Caki2 (cell line): ENCODE measurements at places on chromosomes 13 and 19.
A peak's percentile ranks its signal among the peaks of the same experiment; 100 is the strongest.

DNA sequence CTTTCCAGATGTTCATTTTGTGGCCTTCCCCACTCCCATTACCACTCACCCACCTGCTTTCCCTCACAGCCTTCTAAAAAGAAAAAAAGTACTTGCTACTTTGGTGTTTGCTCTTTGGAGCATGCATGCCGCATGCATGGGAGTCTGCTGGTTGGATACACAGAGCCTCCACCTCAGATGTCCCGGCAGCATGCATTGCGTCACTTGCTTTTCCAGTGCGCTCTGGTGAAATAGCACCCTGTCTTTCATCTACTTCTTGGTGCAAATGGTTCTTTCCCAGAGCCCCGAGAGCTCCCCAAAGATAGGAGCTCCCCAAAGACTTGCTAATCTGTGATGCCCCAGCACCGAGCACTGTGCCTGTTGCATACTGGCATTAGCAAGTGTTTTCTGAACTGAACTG, 333.2 kb upstream of the ZNF507 start:
- no peak for DNase-seq

- no peak for DNase-seq
These were observed 155.8 kb upstream of the FNDC3A start for GRCh38 chr13:48819899-48820298.

DNA sequence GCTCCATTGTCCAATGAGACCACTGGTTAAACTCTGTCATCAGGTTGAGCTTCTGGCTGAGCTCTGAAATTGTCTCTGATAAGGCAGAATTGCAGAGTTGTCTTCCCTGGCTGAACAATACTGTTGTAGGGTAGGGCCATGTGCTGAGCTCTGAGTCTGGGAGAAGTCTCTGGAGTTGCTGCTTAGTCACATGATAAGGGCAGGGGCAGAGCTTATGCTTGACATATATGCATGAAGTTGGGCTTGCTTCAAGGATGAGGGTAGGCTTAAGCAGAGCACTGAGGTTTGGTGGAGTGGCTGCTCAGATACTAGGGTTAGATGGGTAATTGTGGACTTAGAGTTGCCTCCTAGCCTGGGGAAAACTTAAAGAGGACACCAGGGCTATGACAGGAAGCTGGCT, 946.3 kb upstream of the MIR17HG start:
- no peak for DNase-seq

- no peak for DNase-seq
These were observed 22.2 kb downstream of the GPR42 start for GRCh38 chr19:35392742-35393715.

DNA sequence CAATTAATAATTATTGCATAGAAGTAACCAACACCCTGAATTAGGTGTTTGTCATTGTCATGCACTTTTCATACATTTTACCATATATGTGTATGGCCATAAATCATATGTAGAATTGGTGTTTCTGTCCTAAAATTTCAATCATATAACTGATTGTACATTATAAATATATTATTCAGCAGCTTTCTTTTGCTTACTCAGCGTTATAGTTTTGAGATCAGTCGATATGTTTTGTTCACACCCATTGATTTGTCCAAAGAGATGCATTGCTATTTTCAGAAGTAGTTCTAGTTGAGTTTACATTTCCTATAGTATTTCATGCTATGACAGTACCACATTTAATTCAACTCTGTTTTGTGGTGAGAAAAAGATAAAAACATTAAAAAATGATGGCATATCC, 50.5 kb upstream of the PARP4 start:
- DNase-seq: no peak

DNA sequence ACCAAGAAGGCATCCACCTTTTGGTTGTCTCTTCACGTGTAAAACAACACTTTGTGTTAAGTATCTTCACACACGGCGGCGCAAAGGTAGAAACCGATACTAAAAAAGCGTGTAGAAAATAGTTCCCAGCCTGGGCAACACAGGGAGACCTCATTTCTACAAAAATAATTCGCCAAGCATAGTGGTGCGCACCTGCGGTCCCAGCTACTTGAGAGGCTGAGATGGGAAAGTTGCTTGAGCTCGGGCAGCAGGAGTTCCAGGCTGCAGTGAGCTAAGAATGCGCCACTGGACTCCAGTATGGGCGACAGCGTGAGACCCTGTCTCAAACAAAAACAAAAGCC, 573 bp upstream of the ERCC5 start:
- DNase-seq: no peak

GRCh38 chr13:33119856-33120543, 103.8 kb downstream of the KL start:
- no peak for DNase-seq

DNA sequence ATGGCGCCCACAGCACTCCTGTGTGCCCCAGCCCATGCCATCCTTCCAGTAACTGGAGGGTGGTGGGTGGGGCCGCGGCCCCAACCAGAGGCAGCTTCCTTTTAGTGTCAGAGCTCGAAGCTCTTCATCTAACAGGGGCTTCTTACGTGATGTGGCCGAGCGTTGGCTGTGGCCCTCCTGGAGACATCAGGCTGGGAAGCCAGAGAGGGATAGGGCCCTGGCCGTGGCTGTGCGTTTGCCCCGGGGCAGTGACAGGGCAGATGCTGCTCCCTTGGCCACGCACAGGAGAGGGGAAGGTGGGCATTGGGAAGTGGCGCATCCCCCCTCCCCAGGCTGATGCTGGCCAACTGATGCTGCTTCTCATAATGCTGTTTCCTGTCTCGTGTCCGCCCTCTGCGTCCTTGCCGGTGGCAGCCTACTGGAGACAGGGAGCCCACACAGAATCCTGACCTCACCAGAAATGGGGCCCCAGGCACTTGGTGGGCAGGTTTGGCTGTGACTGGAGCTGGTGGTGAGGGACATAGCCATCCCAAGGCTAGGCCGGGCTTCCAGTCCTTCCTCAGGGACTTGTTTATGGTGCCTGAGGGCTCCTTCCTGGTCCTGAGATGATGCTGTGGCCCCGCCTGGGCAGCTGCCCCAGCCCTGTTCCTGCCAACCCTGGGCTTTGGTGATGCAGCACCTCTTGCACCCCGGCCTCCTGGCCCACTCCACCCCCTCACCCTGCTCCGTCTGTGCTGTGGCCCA, 34.3 kb downstream of the ATP4B start:
- no peak for DNase-seq

GRCh38 chr13:27928805-27929753, 9.3 kb downstream of the PDX1 start:
- no peak for DNase-seq

DNA sequence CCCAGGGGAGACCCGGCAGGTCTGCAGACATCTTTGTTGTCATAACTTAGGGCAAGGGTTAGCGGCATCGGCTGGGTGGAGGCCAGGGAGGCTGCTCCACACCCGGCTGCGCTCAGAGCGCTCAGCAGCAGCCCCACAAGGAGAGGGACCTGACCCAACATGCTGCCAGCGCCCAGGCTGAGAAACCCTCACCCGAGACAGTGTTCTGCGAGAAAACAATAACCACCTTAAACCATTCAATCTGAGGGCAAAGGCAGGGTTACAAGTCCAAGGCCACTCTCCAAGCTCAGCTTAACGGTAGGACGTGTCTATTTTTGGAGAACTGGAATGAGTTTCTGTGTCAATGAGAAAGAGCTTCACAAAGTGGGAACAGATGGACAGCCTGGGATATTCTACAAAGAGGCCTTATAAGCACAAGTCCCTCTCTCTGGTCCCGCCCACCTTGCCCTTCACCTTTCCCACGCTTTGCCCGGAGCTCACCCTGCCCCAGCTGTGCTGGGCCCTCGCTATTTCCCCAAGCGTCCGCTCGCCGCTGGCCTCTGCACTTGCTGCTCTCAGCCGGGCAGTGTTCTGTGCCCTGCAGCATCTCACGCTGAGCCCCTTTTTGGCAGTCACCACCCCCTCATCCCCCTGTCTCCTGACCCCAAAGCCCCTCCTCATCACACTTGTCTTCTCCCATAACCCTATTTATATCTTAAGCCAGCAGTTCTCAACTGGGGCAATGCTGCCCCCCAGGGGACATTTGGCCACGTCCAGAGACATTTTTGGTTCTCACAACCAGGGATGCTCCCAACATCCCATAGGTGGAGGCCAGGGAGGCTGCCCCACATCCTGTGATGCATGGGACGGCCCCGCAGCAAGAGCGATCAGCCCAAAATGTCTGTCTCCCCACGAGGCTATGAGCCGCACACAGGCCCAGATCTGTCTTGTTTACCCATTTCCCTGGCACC, 17.6 kb downstream of the PPP1R12C start:
- DNase-seq: no peak

DNA sequence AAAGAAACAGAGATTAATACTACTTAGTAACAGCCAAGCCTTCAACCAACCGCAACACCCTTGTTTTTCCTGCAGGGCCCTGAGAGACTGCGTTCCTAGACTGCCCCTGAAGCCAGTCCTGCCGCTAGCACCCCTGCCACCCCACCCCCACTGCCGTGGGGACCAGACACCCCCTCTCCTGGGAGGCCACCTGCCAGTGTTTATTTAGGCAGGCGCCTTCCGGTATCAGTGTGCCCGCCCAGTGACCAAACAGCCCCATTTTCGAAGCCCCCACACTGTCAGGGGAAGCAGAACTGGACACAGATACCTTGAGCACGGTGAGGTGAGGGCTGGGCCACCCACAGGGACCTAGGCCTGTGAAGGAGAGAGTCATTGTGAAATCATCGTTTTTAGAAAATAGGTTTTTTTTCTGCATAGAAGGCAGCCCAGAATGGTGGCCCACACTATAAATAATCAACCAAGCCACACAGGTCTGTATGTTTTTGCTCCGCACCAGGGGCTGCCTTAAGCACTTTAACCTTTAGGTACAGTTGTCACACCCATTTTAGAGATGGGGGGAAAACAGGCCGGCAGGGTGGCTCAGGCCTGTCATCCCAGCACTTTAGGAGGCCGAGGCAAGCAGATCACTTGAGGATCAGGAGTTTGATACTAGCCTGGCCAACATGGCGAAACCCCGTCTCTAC, 3.5 kb upstream of the TLE5 start:
- no peak for DNase-seq

DNA sequence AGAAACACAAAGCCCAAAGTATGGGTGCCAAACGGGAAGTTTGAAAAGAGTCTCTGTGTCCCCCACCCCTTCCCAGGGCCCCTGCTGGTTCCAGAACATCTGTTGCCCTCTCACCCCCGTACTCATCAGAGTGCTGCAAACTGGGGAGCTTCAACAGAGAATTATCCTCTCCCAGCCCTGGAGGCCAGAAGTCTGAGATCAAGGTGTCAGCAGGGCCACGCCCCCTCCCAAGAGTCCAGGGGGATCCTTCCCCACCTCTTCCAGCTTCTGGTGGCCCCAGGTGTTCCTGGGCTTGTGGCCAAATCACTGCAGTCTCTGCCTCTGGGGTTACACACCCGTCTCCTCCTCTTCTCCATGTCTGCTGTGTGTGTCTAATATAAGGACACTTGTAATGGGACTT, 183.4 kb downstream of the PTPRS start:
- no peak for DNase-seq

DNA sequence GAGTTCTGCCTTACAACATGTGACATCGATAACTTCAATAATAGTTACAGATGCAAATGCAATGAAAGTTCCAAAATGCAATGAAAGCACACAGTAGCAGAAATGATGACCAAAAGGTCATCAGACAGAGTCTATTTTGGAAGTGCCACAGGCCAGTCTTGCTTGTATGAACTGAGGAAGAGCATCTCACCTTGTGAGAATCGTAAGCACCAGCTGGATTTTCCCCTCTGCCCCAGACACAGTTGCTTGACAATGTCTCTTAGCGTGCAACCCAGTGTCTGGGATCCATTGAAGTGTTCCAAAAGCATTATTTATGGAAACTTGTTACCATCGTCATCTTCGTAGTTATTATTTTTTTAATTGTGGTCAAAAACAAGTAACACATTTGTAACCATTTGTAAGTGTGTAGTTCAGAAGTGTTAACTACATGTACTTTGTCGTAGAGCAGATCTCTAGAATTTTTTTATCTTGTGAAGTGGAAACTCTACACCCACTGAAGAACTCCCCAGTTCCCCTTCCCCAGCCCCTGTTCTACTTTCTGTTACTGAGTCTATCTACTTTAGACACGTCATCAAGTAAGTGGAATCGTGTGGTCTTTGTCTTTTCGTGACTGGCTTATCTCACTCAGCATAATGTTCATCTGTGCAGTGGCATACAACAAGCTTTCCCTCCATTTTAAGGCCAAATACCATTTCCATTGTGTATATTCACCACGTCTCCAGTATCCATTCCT, 170.0 kb upstream of the RNF113B start:
- DNase-seq: no peak

GRCh38 chr13:42017264-42017663, 31.2 kb upstream of the DGKH start:
- DNase-seq: no peak

DNA sequence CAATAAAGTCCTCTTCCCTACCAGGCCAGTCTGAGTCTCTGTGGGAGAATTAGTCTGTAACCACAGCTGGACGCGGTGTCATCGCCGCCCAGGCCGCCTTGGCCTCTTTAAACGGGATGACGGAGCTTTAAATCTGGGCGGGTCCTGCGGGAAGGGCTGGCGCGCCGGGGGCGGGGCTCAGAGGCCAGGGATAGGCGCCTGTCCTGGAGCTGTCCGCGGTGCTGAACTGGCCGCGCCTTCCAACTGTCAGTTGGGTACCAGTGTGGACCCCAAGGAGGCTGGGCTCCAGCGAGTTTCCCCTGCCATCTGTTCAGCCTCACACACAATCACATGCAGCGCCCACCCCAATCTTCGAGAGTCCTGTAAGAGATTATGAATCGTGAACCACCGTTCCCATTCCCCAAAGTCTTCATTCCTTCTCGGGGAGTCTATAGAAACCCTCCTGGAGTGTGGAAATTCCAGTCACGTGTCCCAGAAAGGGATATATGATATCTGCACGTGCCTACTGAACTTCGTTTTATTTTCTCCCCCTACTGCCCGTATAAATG, 11.5 kb downstream of the APLP1 start:
- DNase-seq: peak; percentile 88

GRCh38 chr13:61954092-61954491, 538.4 kb upstream of the PCDH20 start:
- peak; percentile 10 for DNase-seq

DNA sequence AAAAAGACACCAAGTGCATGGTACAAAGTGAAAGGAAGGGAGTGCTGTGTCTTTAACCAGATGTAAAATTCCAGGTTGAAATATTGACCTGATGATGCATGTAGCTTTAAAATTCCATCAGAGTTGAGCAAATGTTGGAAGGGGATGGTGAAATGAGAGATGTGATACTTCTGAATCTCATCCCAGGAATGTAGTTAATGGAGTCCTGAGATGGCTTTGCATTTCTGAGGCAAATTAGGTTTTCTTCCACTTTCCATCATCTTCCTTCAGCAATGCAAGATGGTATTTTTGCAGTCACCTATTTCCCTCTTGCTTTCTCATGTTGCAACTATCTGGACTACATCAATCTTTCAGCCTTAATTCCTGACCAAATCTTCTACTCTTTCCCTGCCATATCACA, 194.1 kb upstream of the MIR17HG start:
- DNase-seq: no peak

DNA sequence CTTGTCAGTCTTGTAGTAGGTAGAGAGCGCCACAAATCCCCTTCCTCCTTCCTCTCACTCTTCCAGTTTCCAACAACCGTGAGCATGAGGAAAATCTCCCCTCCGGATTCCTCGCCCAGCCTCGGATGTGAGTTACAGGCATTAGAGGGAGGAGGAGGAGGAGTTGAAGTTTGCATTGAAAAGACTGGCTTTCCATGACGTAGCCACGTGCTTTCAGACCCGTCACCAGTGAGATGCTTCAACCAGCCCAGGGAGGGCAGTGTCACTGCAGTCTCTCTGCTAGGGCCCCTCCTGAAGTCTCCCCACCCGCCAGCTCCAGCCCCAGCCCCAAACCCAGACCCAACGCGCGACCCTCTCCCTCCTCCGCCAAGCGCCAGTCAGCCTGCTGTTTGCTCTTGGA, 442 bp upstream of the FGF14 start:
- DNase-seq: peak; percentile 3
